Activated CD8-positive, alpha-beta T cell treated with anti-CD3 and anti-CD28 coated beads, Interleukin-2, amount 10 ng/mL, durations not matched to agents 7 days and 5 days (primary cell): ENCODE measurements at places on chromosomes 7 and 10. TPM values are rescaled to one million over a fixed set of nuclear protein-coding genes. Genes with fewer than 3 reads are reported as not detected.

DNA sequence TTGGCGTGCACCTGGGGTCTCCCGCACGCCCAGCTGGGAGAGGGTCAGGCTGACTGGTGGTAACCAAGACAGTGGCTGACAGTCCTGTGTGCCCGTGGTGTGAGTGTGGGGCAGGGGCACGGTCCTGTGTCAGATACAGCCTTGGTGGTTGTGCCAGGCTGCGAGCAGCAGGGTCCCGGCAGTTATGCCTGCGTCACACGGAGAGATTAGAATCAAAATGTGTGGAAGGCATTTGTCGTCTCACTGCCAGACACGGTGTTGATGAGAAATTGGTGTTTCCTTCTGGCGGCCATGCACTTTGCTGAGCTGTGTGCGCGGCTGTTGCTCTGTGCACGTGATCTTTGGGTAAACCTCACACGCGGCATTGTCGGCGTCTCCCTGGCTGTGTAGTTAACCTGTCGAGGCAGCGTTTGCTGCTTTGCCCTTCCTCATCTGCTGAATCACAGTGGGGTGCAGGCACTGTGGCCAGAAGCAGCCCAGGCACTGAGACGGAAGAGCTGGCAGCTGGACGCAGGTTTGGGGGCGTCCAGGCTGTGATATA, 87.7 kb downstream of the NKX6-2 start:
- DNase-seq, result no peak

- no peak for DNase-seq
Measured at GRCh38 chr10:120014031-120014430, 121.5 kb downstream of the SEC23IP start.

GRCh38 chr10:16848562-16849154, 31.4 kb upstream of the RSU1 start:
- DNase-seq, result no peak

Gene CTTNBP2
- not detected for total RNA-seq

- no peak for DNase-seq
Measured at GRCh38 chr7:129466796-129467195, 32.6 kb downstream of the STRIP2 start.

DNA sequence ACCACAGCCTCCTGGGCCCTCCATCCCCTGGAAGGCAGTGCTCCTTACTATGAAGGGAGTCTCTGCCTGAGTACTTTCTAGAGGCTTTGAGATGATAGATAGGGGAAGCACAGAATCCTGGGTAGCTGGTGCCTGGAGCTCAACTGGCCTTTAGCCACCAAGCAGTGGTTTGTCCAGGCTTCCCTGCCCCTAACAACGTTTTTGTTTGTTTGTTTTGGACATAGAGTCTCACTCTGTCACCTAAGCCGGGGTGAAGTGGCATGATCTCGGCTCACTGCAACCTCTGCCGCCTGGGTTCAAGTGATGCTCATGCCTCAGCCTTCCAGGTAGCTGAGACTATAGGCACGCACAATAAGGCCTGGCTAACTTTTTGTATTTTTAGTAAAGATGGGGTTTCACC, 289.4 kb downstream of the PLXNA4 start:
- no peak for DNase-seq

DNA sequence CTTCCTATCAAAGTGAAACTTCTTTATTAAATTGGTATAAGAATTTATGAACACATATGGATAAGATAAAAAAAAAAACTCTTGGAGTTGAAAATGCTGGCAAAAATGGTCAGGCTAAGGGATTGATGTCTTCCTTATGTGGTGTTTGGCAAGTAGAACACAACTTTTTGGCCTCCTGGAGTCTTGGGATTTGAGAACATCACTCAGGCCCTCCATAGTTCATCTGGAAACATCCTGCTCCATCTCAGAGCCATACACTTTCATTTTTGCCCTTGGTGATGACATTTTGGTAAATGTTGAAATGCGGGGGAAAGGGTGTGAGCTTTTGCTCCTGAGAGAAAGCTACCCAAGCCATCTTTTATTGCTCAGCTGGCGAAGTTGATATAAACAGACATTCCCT, 27.5 kb upstream of the BTBD16 start:
- DNase-seq, result no peak

GRCh38 chr10:53003094-53003493, 230.5 kb upstream of the MBL2 start:
- no peak for DNase-seq

Gene SPDYE16
- 0.18 TPM for total RNA-seq

Gene PRR15
- total RNA-seq, result not detected

DNA sequence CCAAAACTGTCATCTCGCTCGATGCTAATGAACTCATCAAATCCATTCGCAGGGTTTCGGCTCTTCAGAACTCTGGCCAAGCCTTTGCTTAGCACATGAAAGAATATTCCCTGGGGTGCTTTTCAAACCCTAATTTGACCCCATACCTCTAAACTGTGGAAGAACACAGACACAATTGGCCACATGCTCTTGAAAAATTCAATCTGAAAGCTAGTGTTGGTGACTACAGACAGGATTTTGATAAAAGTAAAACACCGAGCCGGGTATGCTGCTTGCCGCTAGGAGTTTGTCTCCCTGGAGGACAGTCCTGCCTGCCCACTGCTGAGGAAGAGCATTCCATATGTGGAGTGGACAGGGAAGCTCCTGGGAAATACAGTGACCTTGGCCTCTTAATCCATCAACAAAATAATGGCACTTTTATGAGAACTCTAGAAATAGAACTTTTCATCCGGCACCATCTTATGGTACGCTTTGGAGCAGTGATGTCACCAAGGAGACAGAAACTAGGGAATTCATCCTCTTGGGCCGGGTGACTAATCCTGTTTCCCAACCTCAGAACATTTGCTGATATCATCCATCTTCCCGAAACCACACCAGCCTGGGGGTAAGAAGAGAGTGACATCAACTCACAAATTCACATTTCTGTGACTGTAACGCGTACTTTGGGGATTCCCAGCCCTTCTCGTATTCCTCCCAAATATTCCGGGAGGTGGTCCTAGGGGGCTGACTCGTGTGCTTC, 34.2 kb downstream of the MTURN start:
- DNase-seq, result no peak

Gene FAM25C
- total RNA-seq, result not detected

- DNase-seq, result no peak
Measured at GRCh38 chr10:104080762-104081161, 4.9 kb downstream of the COL17A1 start.

DNA sequence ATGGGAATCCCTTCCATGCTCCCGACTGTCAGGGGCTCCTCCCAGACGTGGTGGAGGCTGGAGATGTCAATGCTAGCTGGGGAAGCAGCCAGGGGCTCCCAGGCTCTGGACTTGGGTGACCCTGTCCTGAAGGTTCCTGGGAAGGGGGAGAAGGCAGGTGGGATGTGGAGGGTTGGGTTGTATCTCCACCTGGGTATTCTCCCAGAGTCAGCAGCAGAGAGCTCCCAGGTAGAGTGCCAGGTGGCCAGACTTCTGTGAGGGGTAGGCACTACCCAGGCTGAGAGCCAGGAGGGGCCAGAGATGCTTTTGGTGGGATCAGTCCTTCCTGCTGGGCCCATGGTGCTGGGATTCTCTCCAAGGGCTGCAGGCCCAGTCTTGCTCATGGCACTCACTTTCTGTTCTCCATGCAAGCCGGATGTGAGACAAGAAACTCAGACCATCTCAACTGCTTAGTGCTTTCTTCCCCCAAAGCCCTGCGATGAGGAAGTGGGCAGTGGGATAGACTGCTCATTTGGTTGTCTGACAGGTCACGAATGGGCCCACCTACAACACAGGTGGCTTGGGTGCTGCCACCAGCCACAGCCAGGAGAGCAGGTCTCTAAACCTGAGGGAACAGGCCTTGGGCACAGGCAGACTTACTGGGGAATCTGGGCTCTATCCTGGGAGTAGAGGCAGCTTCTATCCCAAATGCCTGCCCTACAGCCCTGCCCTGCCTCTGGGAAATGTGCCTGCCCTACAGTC, 52.5 kb upstream of the CAMK2B start:
- no peak for DNase-seq

GRCh38 chr7:4800926-4801838, 25.8 kb downstream of the AP5Z1 start:
- DNase-seq, result no peak

- no peak for DNase-seq
Measured at GRCh38 chr10:27525819-27526218, 21.7 kb downstream of the RAB18 start.

Gene TNKS2
- 27.5 TPM for total RNA-seq

Gene LRRC27
- 3.8 TPM for total RNA-seq

- DNase-seq, result peak; percentile 41
Measured at GRCh38 chr7:24757353-24758275, at the start of gene GSDME. Gene GSDME (minus strand): TSS chr7:24757464. CDS start chr7:24749774, 7,690 bp downstream.

DNA sequence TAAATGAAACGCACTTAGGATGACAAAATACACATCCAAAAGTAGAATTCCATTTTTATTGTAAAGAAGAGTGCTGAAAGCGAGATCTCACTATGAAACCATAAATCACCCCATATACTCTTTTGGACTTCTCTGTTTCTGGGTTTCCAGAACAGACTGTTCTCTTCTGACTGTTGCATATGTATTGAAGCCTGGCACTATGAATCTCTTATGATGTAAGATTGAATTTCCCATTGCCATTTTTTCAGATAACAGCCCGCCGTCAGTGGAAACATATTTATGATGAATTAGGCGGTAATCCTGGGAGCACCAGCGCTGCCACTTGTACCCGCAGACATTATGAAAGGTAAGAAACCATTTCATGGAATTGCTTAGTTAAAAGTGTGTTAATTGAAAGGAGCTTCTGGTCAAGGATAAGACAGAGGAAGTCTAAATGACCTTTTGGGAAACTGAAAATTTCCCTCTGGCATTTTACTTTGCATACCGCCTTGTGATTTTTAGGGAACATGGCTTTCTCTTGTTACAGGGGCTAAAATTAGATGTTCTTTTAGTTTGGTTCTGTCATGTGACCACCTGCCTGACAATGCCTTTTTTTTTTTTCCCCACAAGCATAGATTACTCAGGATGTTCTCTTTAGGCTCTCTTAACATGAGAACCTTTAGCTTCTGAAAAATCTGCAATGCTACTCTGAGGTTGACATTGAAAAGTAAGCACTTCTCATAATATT, 168.1 kb downstream of the ARID5B start:
- no peak for DNase-seq

DNA sequence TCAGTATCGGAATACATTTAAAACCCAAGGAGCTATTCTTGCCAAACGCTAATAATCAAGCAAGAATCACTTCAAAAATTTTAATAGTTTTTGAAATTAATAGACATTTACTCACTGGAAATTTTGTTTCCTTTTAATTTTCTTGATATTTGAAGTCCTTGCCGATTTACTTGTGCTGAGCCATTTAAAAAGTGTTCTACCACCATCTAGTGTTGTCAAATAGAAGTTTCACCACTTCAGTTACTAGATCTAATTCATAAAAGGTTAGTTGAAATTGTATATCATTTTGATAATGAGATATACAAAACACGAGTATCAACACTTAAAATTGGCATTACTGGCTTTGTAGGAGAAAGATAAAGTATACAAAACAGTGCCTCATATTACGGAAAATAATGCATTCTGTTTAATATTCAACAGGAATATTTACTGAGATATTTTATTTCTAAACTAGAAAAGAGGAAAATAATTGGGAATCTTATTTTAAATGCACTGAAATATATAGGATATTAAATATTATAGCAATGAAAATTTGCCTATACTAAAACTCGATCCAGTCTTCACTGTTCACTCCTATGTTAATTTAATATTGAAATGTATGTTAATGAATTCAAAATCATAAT, 664.8 kb upstream of the SEMA3D start:
- DNase-seq, result no peak

Gene TMEM213
- not detected for total RNA-seq

- DNase-seq, result peak; percentile 42
Measured at GRCh38 chr7:22640269-22640668, 86.7 kb upstream of the IL6 start.

DNA sequence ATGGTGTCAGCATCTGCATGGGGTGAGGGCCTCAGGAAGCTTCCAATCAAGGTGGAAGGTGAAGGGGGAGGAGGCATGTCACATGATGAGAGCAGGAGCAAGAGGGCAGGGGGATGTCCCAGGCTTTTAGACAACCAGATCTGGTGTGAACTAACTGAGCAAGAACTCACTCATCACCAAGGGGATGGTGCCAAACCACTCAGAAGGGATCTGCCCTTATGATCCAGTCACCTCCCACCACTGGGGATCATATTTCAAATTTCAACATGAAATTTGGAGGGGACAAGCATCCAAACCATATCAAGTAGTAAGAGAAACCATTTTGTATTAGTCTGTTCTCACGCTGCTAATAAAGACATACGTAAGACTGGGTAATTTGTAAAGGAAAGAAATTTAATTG, 33.6 kb downstream of the THNSL1 start:
- no peak for DNase-seq

DNA sequence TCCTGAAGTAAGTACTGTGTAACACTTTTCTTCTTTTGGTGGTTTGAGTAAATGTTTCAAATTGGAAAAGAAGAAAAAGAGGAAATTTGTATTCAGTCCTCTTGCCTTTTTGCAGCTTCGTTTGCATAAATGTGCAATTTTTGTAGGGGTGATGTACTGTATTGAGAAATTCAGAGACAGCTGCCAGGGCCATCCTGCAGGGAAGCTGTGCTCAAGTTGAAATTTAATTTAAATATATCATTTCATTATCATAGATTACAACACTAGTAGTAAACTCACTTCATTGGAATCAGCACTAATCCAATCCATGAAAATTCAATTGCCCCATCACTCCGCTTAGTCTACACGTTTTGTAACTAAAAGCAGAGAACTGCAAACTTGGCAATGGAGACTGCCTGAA, 415.4 kb downstream of the DNAJB9 start:
- DNase-seq, result no peak
